ENCODE measurements at places on chromosomes 11 and 22.

GRCh38 chr11:34251589-34251980, 106.2 kb downstream of the ABTB2 start:
- no peak for DNase-seq

GRCh38 chr22:26823966-26824365, 166.6 kb downstream of the MIAT start:
- no peak for DNase-seq

DNA sequence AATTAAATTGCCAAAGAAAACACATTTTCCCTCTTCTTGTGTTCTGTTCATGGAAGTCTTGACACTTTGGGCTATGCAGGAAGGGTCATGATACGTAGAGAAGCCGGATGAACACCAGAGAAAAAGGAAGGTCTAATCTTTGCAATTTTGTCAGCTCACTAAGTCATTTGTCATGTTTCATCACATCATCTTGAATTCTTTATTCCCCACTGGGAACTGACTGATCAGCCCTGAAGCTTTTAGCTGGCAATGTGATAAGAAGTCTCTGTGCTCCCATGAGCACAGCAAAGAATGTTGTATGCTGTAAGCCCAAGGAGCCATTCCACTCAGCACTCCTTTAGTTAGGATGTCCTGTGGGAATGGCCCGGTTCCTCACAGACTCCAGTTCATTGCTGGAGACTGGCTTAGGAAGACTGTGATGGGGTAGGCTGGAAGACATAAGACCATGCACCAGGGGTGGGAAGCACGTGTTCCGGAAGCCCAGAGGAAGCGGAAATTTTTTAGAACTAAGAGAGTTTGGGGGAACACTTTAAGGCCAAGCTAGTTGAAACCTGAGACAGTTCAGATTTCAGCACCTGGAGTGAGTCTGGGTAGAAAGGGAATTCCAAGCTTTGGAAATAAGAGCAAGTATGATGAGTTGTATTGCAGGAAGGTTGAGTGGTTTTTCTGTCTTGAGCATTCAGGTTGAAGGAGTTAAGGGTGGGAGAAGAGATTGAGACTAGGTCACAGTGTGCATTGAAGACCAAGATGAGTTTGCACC, 306.7 kb upstream of the MTNR1B start:
- DNase-seq: no peak

DNA sequence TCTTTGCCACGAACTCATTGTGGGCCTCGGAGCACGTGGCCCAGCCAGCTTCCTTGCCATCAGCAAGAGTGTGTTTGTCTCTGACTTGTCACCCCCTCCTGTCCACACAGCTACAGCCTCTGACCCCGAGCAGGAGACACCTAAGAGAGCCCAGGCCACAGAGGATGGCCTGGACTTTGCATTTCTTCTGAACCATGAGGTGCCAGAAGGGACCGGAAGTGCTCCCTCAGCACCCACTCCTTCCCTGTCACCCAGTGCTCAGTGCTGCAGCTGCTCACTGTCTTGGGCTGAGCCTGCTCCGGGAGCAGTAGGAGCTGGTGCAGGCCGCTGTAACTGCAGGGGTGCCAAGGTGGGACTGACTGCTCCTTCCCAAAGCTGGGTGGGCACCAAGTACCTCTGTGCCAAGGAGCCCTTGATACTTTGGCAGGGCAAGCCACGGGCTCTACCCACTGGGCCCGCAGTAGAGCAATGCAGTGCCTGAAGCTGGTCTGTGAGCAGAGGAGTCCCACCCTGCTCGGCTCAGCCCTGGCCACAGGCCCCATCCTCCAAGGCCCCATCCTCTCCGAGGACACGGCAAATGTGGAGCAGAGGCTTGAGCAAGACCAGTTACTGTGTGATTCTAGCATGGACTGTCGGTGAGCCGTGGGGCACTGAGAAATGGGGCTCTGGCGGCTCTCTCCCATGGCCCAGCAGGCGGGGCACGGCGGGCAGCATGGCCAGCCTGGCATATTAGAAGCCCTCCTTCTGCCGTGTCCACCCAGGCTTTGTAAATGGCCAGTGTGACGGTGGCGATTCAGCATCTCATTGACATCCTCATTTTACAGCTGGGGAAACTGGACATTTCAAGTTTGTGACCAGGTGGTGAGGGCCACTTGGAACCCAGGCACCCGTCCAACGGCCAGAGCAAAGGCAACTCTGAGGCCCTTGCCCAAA, 6.3 kb downstream of the GRK2 start:
- peak; percentile 69 for DNase-seq

- DNase-seq: no peak
These were observed 9.0 kb downstream of the KCNQ1OT1 start for GRCh38 chr11:2690596-2691354.

- no peak for DNase-seq
These were observed 4.7 kb downstream of the CARNS1 start for GRCh38 chr11:67420147-67420645.

DNA sequence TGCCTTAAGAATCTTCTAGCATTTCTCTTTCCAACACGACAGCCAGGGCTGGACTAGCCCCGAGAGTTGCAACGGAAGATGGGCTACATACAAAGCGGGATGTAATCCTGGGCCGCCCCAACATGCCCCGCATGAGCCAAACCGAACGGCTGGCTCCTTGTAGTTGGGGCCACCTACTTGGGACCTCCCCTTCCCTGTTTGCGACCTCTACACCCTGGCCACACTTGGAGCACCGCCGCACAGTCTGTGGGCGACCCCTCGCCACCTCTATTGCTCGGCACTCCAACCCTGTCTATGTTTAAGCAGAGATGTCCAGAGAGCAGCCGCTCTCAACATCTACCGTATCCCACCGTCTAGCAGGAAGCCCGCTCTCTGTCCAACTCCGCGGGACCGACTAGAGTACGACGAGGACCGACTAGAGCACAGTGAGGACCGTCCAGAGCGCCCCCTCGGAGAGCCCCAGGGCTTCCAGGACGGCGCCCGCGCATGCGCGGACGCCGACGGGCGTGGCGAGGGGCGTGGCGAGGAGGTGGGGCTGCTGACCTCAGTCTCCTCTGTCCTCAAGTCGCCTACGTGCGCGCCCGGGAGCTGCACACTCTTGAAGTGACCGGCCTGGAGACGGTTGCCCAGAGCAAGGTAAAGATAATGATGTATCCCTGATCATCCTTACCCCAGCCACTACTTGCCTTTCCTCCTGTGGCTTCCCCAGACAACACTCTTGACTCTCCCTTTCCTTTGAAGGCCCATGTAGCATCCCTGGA, 32.3 kb downstream of the NEAT1 start:
- DNase-seq: peak; percentile 92

DNA sequence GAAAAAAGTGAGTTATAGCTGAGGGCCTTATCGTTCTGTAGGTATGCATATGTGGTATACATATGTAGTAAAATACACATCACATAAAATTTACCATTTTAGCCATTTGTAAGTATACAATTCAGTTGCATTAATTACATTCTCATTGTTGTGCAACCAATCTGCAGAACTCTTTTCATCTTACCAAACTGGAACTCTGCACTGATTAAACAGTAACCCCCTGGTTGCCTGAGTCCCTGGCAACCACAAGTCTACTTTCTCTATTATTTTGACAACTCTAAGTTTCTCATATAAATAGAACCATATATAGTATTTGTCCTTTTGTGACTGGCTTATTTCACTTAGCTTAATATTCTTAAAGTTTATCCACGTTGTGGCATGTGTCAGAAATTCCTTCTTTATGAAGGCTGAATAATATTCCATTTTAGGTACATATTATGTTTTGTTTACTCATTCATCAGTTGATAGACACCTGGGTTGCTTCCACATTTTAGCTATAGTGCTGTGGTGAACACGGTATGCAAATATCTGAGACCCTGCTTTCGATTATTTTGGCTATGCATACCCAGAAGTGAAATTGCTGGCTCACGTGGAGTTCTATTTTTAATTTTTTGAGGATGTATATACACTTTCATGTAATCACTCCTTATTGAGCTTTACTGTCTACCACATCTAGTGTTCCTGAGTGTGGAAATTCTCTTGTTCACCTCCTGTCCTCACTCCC, 1.6 kb upstream of the DDX10 start:
- no peak for DNase-seq

DNA sequence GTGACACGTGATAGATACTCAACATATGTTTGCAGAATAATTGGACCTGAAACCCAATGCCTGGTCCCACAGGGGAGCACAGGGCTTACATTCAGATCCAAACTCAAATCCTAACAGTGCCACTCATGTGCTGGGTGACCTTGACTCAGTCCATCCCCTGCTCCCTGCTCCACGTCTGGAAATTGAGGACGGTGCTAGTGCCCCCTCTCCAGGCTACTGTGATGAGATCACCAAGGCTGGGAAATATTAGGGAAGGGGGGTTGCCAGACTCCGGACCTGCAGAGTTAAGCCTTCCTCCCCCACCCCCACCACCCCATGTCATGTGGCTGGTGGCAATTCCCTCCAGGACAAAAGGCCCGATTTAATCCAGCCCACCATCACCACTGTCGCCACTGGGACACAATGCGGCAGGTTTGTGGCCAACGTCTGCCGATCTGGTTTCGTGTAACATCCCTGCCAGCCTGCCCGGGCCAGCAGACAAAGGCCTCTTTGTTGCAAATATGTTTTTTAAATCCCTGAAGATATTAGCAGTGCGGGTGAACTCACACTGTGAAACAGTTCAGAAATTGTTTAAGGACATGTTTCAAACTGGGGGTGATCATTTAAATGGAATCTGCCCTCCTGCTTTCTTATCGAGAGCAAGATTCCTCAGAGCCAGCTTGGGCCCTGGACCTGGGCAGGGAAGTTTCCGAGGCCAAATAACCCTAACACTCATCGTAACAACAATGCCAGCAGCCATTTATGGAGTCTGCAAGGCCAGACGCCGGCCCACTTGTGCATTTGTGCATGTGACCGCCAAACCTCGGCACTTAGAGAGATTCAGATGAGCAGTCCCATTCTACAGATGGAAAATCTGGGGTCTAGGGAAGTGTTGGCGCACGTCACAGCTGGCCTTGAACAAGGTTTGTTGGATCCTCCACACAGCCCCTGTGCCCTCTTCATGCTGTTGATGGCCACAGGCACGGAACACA, 19.6 kb upstream of the MN1 start:
- no peak for DNase-seq

- DNase-seq: no peak
These were observed 4.4 kb downstream of the BACE1-AS start for GRCh38 chr11:117295438-117296137.

GRCh38 chr11:12319988-12320387, 57.4 kb upstream of the PARVA start:
- no peak for DNase-seq

GRCh38 chr11:61753672-61754071, 1.2 kb downstream of the MYRF start:
- no peak for DNase-seq

- DNase-seq: no peak
These were observed 8.0 kb downstream of the VSTM5 start for GRCh38 chr11:93842461-93842860.

DNA sequence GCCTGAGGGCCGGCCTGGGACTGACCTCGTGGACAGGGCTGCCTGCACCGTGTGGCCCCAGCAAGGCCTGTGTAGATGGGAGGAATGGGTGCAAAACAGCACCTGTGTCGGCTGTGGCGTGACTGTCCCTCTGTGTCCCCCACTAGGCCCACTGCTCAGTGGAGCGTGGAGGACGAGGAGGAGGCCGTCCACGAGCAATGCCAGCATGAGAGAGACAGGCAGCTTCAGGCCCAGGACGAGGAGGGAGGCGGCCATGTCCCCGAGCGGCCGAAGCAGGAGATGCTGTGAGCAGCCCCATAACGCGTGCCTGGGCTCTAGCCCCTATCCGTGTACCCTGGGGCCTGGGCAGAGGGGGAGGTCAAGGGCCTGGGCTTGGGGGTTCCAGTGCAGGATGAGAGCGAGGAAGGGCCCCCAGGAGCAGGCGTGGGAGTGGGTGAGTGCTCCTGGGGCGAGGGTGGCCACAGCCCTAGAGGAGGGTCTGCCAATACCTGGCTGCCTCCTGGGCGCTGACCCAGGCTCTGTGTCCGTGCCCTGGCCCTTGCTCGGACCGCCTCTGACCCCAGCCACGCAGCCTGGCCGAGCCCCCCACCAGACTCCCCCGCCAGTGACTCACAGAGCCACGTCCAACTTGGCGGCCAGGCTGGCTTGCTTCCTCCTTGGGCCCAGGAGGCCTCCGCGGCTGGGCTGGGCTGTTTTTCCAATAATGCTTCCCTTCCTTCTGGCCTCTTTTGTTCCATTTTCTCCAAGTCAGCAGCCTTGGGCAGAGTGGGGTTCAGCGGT, 11.6 kb downstream of the PRR33 start:
- DNase-seq: no peak

- DNase-seq: no peak
These were observed 3.8 kb downstream of the SHISA8 start for GRCh38 chr22:41911001-41911611.

DNA sequence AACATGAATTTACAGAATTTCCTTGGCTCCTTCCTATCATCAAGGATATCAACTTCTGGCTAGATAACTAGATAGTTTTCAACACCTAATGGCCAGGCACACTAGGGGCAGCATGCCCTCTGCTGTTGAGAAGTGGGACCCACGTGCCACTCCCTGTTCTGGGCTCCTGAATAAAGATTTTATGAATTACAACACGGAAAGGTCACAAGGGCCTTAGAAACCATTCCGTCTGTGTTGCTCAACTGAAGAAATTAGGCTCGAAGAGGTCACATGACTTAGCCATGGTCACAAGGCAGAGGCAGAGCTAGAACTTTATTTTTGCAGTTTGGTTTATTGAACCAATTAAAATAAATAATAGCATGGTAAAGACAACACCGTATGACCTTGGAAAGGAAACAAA, 36.0 kb downstream of the PRCP start:
- peak; percentile 24 for DNase-seq

DNA sequence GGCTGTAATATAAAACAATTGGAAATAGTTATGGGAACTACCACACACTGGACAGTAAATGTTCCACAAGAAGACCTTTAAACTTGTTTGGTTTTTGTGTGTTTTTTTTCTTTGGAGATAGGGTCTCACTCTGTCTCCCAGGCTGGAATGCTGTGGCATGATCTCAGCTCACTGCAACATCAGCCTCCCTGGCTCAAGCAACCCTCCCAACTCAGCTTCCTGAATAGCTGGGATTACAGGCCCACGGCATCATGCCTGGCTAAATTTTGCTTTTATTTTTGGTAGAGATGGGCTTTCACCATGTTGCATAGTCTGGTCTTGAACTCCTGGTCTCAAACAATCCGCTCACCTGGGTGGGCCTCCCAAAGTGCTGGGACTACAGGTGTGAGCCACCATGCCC, 121.0 kb downstream of the MPPED2 start:
- DNase-seq: no peak

GRCh38 chr11:63563201-63564055, at the start of gene PLAAT2:
Gene PLAAT2, minus strand, starts transcription at chr11:63563379. Its CDS starts 55 bp downstream, at chr11:63563324.
- no peak for DNase-seq

DNA sequence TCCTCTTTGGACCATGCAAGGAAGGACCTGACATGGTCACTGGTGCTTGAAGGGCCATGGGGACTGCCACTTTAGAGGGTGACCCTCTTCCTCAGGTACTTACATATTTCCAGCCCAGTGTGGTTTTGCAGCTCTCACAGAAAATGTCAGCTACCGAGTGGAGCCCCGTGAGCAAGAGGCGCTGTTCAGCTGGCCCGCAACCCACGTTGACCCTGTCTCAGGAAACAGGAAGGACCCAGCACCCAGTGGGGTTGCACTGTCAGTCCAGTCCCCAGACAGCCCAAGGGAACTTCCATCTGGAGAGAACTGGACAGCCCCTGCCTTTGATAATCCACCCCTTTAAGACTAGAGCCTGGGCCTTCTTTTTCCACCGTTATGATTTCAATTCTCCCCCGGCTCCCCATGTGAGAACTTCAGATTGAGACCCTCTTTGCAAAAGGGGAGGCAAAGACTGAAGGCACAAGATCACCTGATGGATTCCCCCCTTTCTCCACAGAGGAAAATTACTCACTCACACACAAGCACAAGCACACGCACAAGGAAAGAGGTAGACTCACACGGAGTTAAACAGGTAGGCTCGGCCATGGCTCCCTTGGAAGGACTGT, 3.4 kb downstream of the YPEL4 start:
- no peak for DNase-seq
